ENCODE measurements at places on chromosomes 1 and 21.

DNA sequence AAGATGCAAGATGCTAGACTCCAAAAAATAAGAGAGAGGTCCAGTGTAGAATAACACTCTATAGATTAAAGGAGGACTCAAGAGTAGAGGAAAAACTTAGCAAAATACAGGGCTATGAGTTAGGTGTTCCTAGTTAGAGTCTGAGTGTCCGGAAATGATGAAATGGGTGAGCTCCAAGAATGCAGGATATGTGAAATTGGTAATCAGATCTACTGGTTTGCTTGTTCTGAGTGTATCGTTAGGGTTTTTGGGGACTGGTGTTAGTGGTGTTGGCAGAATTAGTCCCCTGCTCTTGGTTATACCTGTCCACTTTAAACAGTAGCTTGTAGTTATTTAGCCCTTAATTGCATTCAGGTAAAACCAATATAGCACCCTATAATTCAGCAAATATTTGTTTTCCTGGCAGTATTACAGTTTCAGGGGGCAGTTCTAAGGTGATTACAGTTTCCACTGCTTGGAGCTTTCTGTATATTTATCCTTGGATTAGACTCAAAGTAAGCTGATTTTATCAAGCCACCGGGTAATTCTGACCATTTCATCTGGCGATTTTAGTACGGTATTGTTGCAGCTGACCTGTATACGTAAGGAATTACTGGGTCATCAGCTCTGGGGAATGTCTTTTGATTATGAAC lies 332.7 kb downstream of the CHRM3 start:
- no peak for DNase-seq

DNA sequence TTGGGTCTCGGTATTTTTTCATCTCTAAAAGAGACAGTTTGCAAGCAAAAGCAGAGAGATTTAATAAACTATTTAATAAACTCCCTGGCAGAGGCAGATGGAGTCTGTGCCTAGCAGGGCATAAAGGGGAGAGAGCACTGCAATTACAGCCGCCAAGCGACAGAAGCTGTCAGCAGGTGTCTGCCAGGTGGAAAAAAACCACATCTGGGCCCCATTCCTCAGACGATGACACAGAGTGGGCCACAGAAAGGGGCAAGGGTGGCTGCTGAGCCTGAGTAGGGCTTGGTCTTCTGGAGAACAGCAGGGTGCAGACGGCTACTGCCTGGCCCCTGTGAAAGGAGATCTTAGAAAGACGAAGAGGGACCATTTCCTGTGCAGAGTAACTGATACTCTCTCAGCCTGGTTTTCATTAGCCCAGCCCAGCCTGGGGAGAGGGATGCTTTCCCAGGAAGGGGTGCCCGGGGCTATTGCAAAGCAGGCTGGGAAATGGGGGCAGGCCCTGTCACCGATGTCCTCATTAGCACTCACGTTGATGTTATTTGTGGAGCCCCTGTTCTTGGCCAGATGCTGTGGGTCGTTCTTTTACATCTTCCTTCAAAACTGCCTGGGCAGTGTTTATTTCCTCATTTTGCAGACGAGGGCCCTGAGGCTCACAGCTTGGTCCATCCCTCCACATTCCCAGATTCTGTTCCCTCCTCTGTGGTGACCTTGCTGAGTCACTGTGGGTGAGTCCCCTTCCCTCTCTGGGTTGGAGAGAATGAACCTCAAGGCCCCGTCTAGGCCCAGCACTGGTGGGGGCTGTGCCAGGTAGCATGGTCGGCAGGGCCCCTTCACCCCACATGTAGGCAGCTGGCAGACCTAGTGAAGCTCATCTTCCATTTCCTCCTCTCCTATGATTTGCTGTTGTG lies 472.7 kb downstream of the PTPRU start:
- peak; percentile 24 for DNase-seq

- DNase-seq: peak; percentile 20
Measured at GRCh38 chr1:51139474-51139873, 37.4 kb downstream of the C1orf185 start.

DNA sequence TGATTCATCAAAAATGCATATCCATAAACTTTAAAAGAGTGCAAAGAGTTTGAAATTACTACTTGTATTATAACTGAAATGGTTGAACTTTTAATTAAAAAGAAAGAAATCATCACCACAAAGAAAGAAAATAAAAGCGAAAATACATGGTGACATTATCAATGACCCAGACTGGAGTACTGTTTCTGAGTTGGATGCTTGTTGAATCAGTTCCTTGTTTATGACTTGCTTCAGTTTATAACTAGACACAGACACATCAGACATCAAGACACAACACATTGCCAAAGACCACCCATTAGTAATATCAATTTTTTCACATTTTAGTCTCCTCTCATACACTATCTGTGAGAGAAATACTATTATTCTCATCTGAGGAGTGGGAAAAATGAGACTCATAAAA lies 293.0 kb downstream of the MRPL39 start:
- DNase-seq: no peak

GRCh38 chr1:183058851-183059502 lies 35.8 kb downstream of the LAMC1 start:
- no peak for DNase-seq

GRCh38 chr21:32611471-32611997 lies 643 bp downstream of the CFAP298 start:
- DNase-seq: peak; percentile 68

- no peak for DNase-seq
Measured at GRCh38 chr1:211647711-211648121, 27.7 kb downstream of the NEK2 start.

DNA sequence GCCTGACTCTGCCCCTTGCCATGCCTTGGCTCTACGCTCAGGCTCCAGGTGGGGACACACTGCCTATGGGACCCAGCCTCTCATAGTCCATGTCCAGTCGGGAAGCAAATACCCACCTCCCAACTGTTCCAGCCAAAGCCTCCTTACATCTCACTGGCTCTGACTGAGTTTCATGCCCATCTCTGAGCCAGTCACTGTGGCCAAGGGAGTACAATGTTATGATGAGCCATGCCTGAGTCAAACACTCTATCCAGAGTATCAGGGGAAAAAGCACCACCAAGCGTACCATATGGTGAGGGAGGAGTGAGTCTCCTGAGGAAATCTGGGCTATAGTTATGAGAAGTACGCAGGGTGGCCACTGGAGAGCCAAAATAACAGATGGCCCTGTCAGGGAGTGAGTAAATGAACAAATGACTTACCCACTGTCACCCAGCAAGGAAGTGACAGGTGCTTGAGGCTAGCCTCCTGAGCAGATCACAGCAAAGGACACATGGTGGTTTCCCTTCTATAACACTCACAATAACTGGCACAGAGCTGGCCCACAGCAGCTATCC lies 236.6 kb upstream of the GJB5 start:
- no peak for DNase-seq
